ENCODE measurements at places on chromosomes 6 and 20.

- DNase-seq = no peak
Observed at GRCh38 chr20:33480048-33480447, 9.8 kb upstream of the CBFA2T2 start.

DNA sequence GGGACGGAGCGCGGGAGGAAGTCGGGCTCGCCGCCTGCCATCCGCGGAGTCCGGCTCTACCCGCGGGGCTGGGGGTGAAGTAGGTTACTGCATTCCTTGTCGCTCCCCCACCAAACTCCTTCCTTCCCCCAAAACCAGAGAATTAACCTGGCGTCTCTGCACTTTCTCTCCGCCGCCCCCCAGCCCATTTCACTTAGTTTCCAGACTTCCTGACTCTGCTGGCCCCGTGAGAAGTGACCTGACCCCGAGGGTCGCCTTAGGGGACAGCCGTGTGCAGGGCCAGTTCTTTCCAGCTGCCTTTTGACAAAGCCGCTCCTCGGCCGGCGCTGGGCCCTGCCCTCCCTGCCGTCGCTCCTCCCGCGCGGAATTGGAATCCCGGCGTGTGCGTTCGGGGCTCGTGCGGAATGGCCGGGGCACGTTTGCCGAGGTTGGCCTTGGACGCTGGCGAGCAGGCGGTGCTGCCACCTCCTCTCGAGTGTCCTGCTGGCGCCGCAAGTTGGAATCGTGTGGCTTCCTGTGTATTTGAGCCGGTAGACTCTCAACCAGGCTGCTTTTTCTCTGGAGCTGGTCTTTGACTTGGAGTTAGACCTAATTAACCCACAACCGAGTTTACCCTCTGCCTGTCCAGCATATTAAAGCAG lies 650 bp downstream of the DCBLD1 start:
- DNase-seq = no peak

GRCh38 chr6:37239526-37239925 lies 18.0 kb upstream of the TBC1D22B start:
- no peak for DNase-seq

DNA sequence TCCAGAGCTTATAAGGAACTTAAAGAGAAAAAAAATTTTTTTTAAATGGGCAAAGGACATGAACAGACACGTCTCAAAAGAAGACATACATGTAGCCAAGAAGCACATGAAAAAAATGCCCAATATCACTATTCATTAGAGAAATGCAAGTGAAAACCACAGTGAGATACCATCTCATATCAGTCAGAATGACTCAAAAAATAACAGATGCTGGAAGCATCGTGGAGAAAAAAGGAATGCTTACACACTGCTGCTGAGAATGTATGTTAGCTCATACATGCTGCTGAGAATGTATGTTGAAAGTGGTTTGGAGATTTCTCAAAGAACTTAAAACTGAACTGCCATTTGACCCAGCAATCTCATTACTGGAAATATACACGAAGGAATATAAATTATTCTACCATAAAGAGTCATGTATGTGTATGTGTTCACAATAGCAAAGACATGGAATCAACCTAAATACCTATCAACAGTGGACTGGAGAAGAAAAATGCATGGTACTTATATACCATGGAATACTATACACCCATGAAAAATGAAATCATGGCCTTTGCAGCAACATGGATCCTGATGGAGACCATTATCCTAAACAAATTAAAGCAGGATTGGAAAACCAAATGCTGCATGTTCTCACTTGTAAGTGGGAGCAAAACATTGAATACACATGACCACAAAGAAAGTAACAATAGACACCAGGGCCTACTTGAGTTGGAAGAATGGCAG lies 5.2 kb downstream of the OR11A1 start:
- no peak for DNase-seq

DNA sequence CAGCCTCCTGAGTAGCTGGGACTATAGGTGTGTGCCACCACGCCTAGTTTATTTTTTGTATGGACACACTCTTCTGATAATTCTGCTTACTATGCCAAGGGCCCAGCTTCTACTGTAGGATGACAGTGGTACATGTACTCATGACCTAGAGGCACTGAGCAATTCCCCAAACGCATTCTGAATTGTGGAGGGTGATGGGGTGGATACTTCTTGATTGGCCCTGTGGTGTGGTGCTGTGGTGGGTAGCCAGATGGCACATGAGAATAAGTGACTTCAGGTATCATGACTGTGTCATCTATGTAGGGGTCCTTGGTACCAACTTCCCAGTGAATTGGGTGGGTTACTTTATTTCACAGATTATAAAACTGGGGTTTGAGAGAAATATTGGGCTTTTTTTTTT lies 11.0 kb downstream of the DNMT3B start:
- no peak for DNase-seq

DNA sequence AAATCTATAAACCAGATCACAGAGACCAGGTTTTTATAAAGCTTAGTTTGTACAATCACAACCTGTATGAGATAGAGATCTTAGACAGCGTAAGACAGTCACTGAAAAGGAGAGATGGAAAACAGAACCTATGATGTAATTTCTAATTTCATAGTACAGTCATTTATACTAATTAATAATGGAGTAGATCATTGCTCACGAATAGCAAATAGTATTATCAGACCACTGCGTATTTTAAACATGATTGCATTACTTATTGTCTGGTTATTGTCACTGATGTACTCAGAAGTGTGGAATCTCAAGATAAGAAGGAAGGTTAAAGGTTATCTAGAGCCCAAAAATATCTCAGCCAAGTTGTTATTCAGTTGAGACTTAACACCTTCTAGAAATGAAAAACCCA lies 115.6 kb downstream of the KHDC1L start:
- no peak for DNase-seq

GRCh38 chr6:111711984-111712752 lies 106.5 kb upstream of the TRAF3IP2 start:
- no peak for DNase-seq

GRCh38 chr6:147678253-147678652 lies 169.8 kb downstream of the SAMD5 start:
- no peak for DNase-seq
